HT1080 (cell line): ENCODE measurements at places on chromosomes 13 and 19. TPM values are rescaled to one million over a fixed set of nuclear protein-coding genes. Genes with fewer than 3 reads are reported as not detected.

OR7C1 gene
- total RNA-seq, result not detected in 2 replicates

MYO16 gene
- total RNA-seq, result not detected in 2 replicates

GJB6 gene
- total RNA-seq, result not detected in 2 replicates

SLC25A41 gene
- 0.18 TPM in 1 of 2 replicates, not detected in the other for total RNA-seq

GRCh38 chr19:29777781-29778309 is 33.9 kb upstream of the CCNE1 start:
- no peak for DNase-seq

DNA sequence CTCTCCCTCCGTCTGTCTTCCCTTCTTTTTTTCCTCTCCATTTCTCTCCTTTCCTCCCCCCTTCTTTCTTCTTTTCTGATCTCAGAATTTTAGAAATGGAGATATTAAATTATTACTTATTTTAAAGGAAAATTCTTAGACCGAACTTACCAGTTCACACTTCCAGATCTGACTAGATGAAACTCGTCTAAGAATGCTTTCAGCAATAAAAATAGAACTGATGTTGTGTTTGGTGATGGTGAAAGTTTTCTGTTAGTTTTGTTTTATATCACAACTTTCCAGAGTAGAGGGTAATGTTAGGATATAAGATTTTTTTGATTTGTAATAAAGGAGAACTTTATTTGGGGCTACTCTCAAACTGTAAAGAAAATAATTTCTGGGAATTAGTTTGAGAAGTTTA is 29.9 kb downstream of the UCHL3 start:
- no peak for DNase-seq

GRCh38 chr19:4591320-4591719 is 31.8 kb upstream of the SEMA6B start:
- DNase-seq, result no peak

DNA sequence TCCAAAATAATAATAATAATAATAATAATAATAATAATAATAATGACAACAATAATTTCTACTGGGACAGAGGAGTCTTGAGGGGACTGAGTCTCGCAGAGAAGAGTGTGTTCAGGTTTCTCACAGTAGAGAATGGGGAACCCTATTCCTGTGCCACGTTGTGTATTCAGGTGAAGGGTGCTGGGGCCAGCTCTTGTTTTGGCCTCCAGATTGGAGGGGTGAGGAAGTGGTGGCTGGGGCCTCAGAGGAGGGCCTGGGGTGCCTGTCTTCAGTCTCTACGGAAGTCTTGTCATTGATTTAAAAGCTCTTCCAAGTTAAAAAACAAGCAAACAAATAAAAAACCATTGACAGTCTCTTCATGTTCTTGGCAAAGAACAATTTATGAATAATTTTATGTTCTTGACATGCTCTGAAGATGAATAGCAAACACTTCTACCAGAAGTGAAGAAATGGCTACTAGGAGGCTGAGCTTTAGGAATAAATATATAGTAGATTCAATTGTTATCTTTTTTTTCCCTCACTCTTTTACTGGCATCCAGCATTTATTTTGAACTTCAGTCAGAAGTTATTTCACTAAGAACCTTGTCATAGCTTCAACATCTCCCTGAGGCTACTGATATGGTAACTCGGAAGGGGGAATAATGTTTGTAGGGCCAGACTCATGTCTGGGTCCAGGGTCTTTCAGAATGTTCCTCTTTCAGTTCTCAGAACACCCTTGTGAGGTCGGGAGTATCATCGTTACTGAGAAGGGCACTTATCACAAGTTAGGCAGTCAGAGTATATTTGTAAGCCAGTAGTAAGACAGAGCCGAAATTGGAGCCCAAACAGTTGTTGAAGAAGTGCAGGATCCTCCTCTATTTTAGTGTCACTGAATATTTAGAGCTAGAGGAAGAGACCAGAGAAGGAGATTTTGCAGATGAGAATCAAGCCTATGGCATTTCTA is 13.1 kb downstream of the LRCH1 start:
- no peak for DNase-seq

DNA sequence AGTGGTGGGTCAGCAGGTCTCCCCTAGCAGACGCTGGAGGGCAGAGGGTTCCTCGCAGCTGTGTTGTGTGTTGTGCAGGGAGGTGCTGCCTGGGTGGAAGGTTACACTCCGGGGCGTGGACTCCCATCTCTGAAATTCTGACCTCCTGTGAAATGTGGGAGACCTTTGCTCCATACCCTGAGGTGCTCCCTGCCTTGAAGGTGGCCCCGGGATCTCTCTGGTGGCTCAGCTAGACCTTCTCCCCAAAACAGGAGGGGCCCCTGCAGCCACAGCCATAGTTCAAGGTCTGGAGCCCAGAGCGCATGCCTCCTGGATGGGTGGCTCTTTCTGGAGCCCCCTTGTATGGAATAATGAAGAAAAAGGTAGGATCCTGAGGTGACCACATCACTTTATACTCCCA is 70.2 kb downstream of the SOX1 start:
- no peak for DNase-seq

GRCh38 chr19:19551853-19552192 is 13.8 kb downstream of the CILP2 start:
- DNase-seq, result no peak

GRCh38 chr19:46733690-46734292 is 12.1 kb upstream of the FKRP start:
- DNase-seq, result no peak

- DNase-seq, result no peak
Measured at GRCh38 chr13:98994896-98995295, 17.0 kb upstream of the DOCK9 start.

DNA sequence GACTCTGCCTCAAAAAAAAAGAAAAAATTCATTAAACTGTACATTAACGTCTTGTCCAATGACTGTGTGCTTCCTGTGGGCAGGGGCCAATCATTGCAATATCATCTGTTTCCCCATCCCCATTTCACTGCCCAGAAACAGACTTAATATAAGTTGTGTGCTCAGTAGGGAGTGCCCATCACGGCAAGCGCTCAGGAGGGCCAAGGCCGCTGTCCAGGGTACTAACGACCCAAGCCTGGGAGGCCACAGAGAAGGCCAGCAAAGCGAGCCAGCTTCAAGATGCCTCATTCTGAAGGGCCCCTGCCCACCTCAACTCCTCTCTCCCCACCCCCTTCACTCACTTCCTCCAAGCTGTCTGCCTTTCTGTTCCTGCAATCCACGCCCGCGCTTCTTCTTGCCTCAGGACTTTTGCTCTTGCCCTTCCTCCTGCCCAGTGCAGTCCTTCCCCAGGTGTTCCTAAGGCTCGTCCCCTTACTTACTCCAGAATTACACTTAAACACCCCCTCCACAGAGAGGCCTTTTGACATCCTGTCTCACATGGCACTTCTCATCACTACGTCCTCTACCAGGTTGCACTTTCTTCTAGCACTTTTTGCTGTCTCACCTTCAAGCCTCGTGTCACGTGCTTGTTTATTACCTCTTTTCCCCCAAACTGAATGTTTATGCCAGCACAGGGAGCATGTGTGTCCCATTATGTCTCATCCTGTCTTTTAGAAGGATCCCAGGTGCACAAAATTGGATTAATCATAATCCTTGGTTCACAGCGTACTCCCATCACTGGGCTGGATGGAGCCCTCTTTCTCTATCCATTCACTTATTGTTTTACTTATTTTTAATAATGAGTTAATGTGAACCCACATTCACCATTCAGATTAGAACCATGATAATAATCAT is 11.3 kb upstream of the POU2F2 start:
- no peak for DNase-seq

DNA sequence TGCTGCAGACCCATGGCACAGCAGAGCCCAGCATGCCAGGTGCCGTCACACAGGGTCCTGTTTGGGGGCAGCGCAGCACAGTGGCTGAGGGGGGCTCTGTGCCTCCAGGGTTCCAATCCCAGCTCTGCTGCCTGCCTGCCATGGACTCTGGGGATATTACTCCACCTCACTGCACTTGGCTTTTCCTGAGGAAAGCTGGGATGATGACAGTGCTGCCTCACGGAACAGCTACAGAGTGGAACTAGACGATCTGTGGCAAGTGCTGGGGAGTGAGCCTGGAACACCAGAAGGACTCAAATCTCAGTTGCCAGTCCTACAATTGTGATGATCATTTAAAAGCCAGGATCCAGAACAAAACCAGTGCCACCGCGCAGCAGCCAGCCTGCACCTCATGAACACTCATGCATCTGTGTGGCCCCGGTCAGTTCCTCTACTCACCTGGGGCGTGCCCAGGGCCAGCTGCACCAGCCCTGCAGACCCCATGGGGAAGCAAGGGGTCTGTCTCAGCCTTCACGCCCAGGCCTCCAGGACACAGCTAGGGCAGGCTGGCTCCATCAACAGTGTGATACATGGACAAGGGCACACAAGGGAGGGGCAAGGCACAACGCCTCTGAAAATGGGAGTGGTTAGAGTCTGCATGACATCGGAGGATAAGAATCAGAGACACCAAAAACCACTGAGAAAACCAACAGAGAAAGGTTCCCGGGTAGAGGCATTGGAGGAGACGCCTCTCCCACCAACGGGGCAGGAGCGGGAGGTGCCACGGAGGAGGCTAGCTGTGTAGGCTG is 55.2 kb downstream of the ATP7B start:
- DNase-seq, result no peak
